ENCODE measurements at places on chromosomes 6 and 20.

GRCh38 chr6:153980171-153980570 lies 58.9 kb upstream of the OPRM1 start:
- no peak for DNase-seq

DNA sequence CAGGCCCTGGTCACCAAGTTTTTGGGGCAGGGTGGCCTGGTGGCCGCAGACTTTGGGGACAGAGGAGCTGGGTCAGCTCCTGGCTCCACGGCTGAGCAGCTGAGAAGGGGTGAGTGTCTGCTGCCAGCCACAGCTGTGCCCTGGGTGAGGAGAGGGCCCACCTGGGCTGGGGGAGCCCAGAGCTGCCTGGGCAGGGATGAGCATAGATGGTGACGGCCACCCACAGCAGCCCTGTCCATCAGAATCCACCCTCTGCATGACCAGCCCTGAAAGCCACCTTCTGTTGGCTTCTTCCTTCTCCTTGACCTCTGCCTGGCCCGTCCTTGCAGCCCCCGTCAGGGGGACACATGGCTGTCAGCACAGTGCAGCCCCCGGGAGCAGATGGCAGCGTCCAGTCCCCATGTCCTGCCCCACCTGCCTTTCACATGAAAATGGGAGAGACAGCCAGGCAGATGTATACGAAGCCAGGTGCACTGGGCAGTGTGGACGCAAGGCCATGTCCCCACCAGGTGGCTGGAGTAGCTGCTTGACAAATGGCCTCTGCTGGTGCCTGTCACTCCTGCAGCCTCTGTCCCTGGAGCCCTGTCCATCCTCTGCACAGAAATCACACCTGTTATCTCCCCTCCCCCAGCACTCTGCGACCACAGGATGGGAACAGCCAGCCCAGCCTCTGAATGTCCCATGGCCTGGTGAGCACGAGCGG lies 220.8 kb downstream of the PREX1 start:
- no peak for DNase-seq

DNA sequence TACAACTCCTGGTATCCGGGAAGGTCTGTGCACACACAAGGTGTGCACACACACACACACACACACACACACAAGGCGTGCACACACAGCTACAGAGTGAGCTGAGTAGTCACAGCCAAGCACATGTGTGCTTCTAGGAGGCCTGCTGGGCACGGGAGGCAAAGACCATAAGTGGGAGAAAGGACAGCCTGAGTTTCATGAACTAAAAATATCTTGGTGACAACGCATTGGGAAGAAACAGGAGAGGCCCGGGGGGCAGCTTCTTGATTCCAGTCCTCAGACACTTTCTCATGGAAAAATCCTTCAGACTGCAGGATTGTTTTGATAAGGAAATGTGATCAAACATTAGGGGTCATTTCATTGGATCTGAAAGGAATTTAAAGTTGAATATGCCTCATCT lies 2.6 kb downstream of the TRAF3IP2 start:
- no peak for DNase-seq

DNA sequence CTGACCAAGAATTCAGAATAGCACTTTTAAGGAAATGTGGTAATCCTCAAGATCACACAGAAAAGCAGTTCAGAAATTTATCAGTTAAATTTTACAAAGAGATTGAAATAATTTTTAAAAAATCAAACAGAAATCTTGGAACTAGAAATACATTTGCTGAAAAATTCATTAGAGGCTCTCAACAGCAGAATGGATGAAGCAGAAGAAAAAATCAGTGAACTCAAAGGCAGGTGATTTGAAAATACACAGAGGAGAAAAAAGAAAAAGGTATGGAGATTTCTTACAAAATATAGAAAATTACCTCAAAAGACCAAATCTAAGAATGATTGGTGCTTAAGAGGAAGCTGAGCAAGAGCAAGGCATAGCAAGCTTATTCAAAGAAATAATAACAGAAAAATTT lies 11.5 kb downstream of the NQO2 start:
- DNase-seq: no peak

- no peak for DNase-seq
Observed at GRCh38 chr6:113377362-113377942, 479.7 kb upstream of the MARCKS start.

DNA sequence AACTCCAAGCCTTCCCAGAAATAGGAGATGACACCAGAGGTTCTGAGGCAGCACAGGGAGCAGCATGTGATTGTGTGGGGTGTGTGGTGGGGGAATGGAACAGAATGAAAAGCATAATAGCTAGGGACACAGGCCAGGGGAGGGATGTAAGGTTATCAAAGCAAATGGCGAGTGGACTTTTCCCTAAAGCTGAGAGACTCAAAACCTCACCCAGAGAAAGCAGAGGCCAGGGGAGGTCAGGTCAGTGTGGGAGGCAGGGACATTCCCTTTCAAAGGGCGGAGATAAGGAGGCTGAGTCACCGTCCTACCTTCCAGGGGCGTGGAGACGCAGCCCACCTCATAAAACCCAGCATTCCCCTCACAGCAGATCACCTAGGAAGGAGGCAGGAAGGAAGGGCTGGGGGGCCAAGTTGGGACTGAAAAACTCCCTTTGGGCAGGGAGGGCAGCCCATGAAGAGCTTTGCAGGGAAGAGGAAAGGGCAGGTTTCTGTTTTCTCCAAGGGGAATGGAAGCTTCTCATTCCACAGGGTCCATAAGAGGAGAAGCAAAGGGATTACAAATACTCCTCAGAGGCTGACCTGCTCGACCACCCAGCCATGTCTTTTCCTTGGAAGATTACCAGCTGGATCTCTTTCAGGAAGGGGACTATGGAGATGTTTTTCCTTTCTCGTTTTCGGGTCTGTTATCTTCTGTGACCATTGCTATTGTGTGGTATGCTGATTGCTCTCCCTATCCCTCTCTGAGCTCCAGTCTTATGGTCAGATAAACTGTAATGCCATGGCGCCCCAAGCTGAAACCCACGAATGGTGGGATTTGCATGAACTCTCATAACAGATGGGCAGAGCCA lies 9.6 kb upstream of the LY6G5C start:
- peak; percentile 76 for DNase-seq

- no peak for DNase-seq
Observed at GRCh38 chr20:9344083-9344920, 170.1 kb upstream of the LAMP5 start.

DNA sequence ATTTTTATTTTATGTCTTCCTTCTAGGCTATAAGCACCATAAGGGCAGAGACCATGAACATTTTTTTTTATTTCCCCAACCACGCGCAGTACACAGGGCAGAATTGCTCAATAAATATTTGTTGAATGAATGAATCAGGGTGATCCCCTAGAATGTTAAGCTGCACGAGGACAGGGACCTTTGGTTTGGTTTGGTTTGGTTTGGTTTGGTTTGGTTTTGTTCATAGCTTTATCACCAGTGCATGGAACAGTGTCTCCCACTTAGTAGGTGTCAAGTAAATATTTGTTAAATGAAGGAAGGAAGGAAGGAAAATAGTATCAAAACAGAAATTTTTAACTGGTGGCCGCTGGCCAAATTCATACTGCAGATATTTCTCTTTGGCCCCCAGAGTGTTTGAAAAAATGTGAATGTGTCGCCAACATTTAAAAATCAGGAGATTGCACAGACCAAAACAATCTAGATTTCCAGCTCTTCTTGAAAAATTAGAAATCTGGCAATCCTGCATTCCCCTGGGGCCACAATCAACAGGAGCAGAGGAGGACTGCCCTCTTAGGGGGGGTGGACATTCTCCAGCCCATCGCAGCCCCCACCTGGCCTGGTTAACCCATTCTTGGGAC lies 205.3 kb downstream of the EYA2 start:
- DNase-seq: no peak

GRCh38 chr20:60087563-60088105 lies 129.4 kb downstream of the CDH26 start:
- DNase-seq: no peak

DNA sequence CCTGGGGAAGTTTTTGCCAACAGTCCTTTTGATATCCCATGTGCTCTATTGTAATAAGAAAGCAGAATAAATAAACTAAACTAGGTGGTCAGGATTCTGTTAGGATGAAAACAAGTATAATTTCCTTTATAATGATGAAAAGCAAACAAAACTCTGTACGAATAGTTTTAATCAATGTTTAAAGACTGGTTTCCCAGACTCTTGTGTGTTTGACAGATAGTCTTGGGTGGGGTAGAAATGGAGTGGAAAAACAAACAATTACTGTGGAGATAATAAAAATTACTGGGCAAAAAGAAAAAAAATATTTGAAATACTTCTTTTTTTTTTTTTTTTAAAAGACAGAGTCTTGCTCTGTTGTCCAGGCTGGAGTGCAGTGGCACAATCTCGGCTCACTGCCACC lies 152.1 kb upstream of the FLRT3 start:
- no peak for DNase-seq

- no peak for DNase-seq
Observed at GRCh38 chr6:169833258-169833794, 81.9 kb downstream of the ERMARD start.

- no peak for DNase-seq
Observed at GRCh38 chr20:61822396-61822795, 243.3 kb downstream of the TAF4 start.

DNA sequence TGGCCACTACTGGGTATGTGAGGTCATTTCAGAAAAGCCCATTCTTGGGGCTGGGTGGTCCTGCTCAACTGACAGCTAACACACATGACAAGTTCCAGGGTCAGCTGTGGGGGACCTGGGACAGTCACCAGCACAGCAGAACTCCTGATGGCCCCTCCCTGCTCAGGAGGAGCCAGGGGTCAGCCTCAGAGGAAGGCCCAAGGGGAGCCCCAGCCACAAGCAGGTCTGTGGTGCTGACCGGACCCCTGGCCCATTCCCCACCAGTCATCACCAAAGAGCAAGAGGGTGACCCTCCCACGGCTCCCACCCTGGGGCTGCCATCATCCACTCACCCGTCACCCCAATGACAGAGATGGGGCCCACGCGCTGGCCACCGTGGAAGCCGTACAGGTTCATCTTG lies 18.0 kb downstream of the CYP21A2 start:
- no peak for DNase-seq

- no peak for DNase-seq
Observed at GRCh38 chr6:110137924-110138887, 41.3 kb downstream of the WASF1 start.

- DNase-seq: no peak
Observed at GRCh38 chr6:149508485-149508884, 23.7 kb upstream of the ZC3H12D start.

GRCh38 chr6:87066449-87067333 lies 28.2 kb downstream of the CGA start:
- DNase-seq: peak; percentile 60

GRCh38 chr20:36613974-36614373 lies 8.4 kb downstream of the RAB5IF start:
- no peak for DNase-seq

GRCh38 chr20:49319208-49319809 lies 41.5 kb upstream of the ZNFX1 start:
- DNase-seq: no peak

DNA sequence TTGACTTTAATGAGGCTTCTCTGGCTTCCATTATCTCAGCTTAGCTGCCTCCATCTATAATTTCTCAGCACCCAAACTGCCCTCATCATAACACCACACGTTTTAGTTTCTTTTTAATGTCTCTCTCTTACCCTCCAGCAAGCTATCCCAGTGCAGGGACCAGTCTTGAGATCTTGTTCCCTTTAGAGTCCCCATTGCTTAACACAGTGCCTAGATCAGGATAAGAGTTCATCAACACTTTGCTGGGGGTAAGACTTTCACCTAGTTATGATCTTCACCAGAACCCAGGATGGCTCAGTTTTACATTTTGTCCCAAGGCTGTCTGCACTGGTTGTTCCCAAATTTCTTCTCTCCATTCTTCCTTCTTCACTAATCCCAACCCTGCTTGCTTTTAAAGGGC lies 126.1 kb downstream of the OR2B2 start:
- no peak for DNase-seq

DNA sequence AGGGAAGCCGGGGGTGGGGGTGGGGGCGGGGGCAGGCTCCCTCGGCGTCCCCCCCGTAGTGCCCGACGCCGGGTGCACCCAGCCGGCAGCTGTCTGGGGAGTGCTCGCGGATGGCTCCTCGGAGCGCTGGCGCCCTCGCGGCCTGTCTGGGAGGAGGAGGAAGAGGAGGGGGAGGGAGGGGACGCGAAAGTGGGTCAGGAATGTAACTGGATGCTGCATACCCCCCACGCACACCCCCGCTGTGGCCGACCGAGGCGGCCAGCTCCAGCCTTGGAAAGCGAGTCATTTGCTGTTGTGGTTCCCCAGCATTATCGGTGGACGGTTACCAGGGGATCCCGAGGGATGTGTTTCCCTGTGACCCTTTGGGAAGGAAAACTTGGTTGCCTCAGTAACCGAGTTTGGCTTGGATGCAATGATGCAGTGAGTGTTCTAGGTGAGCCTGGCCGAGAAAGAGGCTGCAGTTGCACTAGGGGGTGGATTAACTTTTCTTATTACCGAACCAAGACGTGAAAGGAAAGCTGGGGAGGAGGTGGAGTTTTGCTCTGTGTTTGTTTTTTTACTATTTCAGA lies 55.2 kb upstream of the RREB1 start:
- DNase-seq: peak; percentile 33

DNA sequence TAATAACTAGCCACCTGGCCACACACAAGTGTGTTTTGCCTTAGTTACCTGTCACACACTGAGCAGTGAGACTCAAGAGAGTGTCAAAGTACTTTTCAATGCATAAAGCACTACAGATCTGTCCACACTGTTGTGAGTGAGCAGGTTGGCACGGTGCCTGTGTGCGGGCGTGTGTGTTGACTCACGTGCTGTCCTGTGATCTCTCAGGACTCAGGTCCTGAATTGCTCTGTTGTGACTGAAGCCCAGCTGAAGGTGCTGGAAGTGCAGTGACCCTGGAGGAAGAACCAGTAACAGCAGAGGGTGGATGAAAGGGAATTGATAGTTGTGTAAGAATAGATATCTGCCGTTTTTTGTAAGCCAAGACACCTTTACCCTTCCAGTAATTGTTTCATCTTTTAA lies 18.3 kb downstream of the SLC16A10 start:
- DNase-seq: peak; percentile 65

GRCh38 chr6:145544514-145544913 lies 190.8 kb downstream of the EPM2A start:
- no peak for DNase-seq

DNA sequence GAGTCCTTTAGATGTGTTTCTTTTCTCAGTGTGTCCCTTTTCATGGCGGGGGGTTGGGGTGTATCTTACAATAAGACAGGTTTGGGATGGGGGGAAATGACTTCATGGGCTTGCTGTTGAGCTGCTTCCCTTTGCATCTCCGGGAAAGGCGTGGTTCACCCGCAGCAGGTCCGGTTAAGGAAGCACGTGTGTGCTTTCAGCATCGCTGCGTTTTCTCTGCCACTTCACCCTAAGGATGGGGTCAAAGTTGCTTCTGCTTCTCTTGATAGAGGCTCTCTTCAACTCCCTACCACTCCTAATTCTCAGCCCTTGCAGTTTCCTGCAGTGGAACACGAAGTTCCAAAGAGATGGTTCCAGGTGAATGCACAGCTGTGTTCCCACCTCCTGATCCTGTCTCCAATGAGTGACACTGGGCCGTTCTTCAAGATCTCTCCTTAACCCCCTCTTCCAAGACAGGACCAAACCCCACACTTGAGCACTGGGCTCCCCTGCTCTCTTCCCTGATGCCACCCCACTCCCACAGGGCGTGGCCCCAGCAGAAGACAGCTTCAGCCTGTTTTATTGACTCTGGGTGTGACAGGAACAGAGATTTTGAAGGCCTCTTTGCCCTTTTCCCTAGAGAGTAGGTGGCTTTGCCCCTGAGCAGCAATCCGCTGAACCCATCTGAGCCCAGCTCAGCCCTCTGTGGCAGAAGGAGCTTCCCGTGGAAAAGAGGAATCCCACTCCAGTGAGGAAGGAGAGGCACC lies 85.2 kb downstream of the PLEKHG1 start:
- no peak for DNase-seq

- no peak for DNase-seq
Observed at GRCh38 chr20:62532921-62533320, 57.1 kb upstream of the GATA5 start.

Data from HuH-7 (cell line).